ENCODE measurements at places on chromosomes 16 and 17. TPM values are rescaled to one million over a fixed set of nuclear protein-coding genes. Genes with fewer than 3 reads are reported as not detected.

DNA sequence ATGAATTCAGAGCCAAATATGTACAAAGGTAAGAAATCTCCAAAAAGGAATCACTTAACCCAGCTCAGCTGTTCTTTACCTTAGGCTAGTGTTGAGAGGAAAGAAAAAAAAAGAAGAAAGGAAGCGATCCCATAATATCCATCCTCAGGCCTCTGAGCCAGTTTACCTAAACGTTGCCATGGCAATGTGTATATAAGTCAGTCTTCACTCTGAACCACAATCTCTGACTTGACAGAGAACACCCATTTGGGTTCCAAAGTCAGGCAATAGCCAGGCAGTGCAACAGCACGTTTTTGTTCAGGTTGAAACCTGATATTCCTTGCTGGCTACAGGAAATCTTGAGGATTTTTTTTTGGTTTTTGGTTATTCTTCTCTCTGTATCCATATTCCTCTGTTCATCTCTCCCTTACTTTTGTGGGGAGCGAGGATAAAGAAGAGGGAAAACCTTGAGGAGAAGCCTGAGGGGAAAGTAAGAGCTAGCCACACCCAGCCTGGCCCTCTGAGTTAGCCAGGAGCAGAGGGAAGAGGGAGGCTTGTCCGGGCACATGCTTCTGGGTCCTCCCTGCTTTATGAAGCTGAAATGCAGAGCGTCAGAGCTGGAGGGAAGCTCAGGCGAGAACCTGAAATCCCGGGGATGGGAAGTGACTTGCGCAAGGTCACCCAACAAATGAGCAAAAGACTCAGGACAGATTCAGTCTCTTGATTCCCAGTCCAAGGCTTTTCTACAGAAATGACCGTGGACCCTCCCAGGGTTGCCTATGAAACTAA, 152.7 kb downstream of the SOX9 start:
- no peaks in the 10 kb centered on the region for H3K36me3 ChIP-seq
- no peak for DNase-seq
- H3K27ac ChIP-seq, result no peak overlapping the region

DNA sequence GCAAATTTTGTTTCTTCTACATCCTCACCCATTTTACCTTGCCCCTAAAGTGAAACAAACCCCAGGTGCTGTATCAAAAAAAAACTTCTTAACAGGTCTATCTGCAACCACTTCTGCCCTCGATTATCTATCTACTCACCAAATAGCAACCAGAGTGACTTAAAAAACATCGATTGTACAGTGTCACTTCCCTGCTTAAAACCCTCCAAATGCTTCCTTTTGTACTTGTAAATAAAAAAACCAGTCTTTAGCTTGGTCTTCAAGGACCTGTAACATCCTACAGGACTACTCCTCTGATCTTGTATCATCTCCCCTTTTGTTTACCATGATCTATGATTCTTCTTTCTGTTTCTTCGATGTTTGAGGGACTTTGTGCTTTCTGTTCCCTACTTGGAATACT, 82.7 kb upstream of the CORO6 start:
- H3K4me3 ChIP-seq, result no peak overlapping the region
- H3K27ac ChIP-seq, result no peak overlapping the region
- no peaks in the 10 kb centered on the region for H3K36me3 ChIP-seq

- no peak for DNase-seq
- H3K27ac ChIP-seq, result no peak overlapping the region
- H3K4me3 ChIP-seq, result no peak overlapping the region
Observed at GRCh38 chr16:19913340-19913645, 28.6 kb upstream of the GPRC5B start.

- peak; percentile 81 for DNase-seq
- no peaks in the 10 kb centered on the region for H3K4me1 ChIP-seq
Observed at GRCh38 chr17:66963521-66963908, 992 bp upstream of the CACNG4 start.

GRCh38 chr17:51914577-51914976, 243.9 kb downstream of the CA10 start:
- no peak overlapping the region for H3K27ac ChIP-seq
- no peak overlapping the region for H3K4me3 ChIP-seq
- no peaks in the 10 kb centered on the region for H3K36me3 ChIP-seq
- no peaks in the 10 kb centered on the region for H3K4me1 ChIP-seq

Gene KRT33B
- 1.1 TPM for total RNA-seq

Gene FGF11
- 0.29 TPM for total RNA-seq

Gene SOST
- not detected for total RNA-seq

Gene CDC6
- total RNA-seq, result 8.3 TPM

Gene NARF
- 34.4 TPM for total RNA-seq

Gene RCVRN
- not detected for total RNA-seq

Gene SRR
- 20.6 TPM for total RNA-seq

Data from osteoblast (primary cell).